ENCODE measurements at places on chromosomes 5 and 9. TPM values are rescaled to one million over a fixed set of nuclear protein-coding genes. Genes with fewer than 3 reads are reported as not detected.

GRCh38 chr9:135840107-135840506 lies 67.2 kb downstream of the CAMSAP1 start:
- ATAC-seq = peak; percentile 29

GRCh38 chr5:118392491-118392890 lies 595.9 kb downstream of the DTWD2 start:
- ATAC-seq = no peak

- no peak for ATAC-seq
Measured at GRCh38 chr5:40605295-40605958, 74.3 kb upstream of the PTGER4 start.

- peak; percentile 61 for ATAC-seq
Measured at GRCh38 chr9:105901514-105902109, 207.3 kb downstream of the TMEM38B start.

GRCh38 chr9:81002242-81002641 lies 687.1 kb downstream of the TLE1 start:
- ATAC-seq = no peak

GRCh38 chr5:149583394-149583793 lies 2.1 kb downstream of the ARHGEF37 start:
- ATAC-seq = peak; percentile 16

The KIF12 gene
- total RNA-seq = 0.56 TPM

The PCDHGB6 gene
- 3.0 TPM for total RNA-seq

- ATAC-seq = no peak
Measured at GRCh38 chr5:128470663-128471062, 67.4 kb downstream of the FBN2 start.

The IRX2 gene
- 3.1 TPM for total RNA-seq

GRCh38 chr5:58335518-58335917 lies 124.4 kb downstream of the PLK2 start:
- no peak for ATAC-seq

GRCh38 chr5:65512170-65512937 lies 30.6 kb upstream of the ADAMTS6 start:
- peak; percentile 55 for ATAC-seq

Data from esophagus mucosa (tissue), 1 donor.